DND-41 (cell line): ENCODE measurements at places on chromosomes 12 and 14.

GRCh38 chr12:52331833-52332232 lies 10.6 kb upstream of the KRT83 start:
- no peak for DNase-seq

GRCh38 chr14:54902521-54903420 lies at the start of gene GCH1:
Gene GCH1 (minus strand): TSS chr14:54902826. CDS start chr14:54902663, 163 bp downstream.
- peak; percentile 78 for DNase-seq

GRCh38 chr12:128754275-128754674 lies 69.5 kb downstream of the SLC15A4 start:
- DNase-seq = no peak

DNA sequence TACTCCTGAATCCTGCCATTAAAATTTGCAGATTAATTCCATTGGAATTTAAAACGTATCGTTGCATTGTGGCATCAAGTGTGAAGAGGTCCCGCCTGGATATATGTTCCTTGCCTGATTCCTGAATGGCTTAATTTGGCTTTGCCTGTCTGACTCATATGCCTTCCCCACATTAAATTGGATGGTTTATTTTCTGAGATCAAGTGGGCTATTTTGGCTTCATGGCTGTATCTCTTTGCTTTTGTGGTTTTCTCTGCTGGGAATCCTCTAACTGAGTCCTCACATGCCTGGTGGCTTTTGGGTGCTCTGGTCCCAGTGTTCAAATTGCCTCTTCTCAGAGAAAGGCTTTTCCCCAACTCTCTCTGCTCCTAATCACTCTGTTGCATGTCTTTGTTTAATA lies 127.9 kb upstream of the DYRK2 start:
- DNase-seq = no peak

- no peak for DNase-seq
Measured at GRCh38 chr12:9940375-9940774, 8.2 kb upstream of the CLEC2A start.

DNA sequence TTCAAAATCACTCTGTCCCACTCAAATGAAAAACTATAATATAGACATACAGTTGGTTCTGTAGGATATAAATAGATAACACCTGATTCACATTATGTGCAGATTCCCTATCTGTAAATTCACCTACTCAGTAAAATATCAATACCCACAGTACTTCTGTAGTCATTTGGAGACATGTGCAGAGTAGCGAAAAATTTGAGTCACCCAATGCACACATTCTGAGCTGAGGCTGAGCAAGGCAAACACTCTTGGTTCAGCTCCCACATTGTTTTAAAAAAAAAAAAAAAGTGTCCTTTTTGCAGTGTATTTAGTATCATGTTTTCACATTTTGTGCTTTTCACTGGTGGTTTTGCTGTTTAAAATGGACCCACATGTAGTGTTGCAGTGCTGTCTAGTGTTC lies 27.3 kb upstream of the BBS10 start:
- DNase-seq = no peak

DNA sequence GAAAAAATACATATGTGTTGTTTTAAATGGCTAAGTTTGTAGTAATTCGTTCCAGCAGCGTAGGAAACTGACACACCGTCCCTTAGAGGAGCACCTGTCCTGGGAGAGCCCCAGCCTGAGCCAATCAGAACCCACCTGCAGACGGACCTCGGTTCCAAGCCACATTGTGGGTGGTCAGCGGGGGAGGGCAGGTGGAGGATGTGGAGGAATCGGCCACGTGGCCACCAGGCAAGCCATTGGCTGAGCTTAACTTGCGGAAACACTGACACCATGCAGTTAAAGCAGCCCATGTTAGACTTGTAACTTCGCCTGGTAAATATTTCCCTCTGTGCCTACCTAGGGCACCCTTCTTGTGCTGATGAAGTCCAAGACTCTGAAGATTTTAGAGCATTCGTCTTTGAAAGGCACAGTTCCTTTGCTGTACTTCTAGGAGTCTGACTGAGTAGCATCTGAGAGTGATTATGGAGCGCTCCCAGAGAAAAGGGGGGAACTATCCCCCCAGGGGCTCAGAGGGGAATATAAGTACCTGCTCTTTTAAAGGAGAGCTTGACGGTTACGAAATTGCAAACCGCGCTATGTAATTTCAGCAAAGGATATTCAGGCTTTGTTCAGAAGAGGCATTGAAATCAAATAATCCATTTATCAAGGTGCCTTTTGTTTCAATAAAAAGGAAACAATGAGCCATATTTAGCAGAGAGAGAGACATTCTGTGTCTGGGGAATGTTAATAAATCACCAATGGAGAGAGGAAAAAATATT lies 135.7 kb downstream of the TMEM132C start:
- DNase-seq = no peak

- no peak for DNase-seq
Measured at GRCh38 chr12:110149086-110149660, 25.0 kb downstream of the IFT81 start.

DNA sequence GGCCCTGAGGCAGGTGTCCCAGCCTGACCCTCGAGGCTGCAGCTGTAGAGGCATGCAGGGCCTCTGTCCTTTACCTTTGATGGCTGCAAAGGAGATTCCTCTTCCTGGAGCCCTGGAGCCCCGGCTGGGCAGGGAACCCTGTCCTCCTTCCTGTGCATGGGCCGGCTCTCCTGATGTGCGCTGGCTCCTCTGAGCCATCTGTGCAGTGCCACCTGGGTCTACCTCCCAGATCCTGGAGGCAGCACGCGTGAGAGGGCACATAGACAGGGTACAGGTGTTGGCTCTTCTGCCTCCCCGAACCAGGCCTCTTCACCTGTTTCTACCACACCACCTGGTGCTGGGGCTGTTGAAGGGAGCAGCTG lies 115.1 kb downstream of the BEGAIN start:
- DNase-seq = no peak

- DNase-seq = no peak
Measured at GRCh38 chr12:124039276-124039675, 66.3 kb downstream of the ZNF664 start.

GRCh38 chr12:26028953-26029735 lies 70.7 kb downstream of the RASSF8 start:
- peak; percentile 15 for DNase-seq

- no peak for DNase-seq
Measured at GRCh38 chr14:54895683-54896082, 6.9 kb downstream of the GCH1 start.

- DNase-seq = no peak
Measured at GRCh38 chr12:101619858-101620761, 25.3 kb downstream of the MYBPC1 start.

DNA sequence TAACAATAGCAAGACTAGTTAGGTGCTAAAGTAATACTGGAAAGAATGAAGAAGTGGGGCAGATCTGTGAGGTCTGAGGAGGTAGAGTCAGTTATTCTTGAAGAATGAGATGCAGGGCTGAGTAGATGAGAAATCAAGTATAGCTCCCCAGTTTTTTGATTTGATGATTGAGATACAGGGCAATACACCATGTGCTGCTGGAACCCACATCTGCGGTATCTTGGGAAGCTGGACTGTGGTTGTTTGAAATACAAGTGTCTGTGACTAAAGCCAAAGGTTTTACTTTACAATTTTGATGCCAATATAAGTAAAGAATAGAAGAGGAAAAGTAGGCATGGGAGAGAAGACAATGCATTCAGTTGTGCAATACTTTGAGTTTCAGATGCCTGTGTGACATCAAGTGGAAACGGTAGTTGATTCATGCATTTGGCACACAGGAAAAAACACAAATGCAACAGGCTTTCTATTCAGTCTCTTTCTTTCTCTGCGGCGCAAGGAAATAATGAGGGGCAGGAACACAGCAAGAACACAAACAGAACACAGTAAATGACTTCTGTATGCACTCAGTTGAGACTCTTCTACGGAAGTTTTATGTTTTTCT lies 190.2 kb upstream of the SLC38A2 start:
- DNase-seq = no peak

DNA sequence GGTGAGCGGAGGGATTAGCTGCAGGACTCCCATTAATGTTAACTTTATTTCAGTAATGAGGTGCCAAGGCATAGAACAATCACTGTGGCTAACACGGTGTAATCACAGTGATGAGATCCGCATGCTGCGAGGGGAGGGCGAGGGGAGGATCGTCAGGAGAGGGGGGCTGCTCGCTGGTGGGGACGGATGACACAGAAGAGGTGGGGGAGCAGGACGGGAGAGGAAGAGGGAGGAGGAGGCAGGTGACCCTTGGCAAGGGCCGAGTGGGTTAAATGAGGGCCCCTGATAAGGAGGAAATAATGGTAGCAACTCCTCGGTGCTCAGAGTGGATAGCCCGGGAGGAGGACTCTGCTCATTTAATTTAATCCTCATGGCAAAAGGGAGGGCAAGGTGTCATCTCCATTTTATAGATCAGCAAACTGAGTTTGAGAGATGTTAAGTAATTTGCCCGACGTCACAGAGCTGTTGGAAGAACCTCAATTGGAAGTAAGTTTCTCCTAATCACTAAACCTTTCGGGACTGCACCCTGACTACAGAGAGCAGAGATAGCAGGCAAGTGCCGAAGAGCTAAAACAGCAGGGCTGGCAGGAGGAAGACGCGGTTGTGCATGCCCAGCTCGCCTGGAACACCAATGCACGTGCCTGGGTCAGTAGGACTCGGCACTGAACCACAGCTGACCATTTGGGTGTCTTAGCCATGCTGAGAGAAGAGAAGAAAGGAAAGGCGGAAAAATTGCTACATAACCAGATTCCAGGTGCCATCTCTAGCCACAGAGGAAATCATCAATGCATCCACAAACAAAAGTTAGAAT lies 43.0 kb downstream of the SPRING1 start:
- DNase-seq = no peak

DNA sequence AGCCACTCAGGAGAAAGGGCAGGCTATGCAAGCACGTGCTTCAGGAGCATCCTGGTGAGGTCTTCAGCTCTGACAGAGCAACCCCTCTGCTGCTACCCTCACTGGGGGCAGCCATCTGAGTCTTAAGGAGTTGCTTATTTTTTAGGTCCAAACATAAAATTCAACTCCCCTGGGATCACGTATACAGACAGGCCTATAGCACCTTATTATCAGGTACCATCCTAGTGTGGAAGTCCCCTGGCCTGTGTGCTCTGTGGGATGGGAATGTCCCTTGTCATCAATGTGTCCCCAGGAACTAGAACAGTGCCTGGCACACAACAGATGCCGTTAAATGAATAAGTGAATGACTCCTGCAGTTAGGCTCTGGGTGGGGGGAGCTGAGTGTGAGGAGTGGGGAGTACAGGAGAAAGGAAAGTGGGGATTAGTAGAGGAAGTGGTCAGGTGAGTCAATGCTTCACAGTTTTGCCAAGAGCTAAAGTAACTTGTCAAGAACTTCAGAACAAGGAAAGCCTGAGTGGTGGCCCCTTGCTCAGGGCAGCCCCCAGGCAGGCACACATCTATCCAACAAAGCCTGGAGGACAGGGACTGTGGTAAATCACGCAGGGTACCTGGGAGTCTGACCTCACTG lies 33.5 kb downstream of the DAD1 start:
- peak; percentile 60 for DNase-seq

GRCh38 chr12:97757481-97758193 lies 295.0 kb downstream of the RMST start:
- no peak for DNase-seq

- DNase-seq = no peak
Measured at GRCh38 chr12:90679674-90680073, 275.3 kb downstream of the CCER1 start.

DNA sequence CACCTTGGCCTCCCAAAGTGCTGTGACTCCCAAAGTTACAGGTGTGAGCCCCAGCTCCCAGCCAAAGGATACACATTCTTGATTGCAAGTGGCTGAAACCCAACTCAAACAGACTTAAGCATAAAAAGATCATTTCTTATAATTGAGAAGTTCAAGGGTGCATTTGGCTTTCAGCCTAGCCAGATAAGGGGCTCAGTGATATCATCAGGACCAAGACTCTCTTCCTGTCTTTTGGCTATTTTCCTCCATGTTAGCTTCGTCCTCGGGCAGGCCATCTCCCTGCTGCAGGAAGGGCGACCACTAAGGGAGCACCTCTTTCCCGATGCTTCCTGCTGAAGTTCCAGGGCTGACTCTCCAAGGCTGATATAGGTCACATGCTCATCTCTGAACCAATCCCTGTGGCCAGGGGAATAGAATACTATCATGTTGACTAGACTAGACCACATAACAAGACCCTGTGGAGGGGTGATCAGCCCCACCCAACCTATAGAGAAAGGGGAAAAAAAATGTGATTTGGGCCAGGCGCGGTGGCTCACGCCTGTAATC lies 9.8 kb upstream of the KRT8 start:
- no peak for DNase-seq

- DNase-seq = no peak
Measured at GRCh38 chr12:32205731-32206130, 99.1 kb downstream of the BICD1 start.

- no peak for DNase-seq
Measured at GRCh38 chr12:94012590-94012989, 135.8 kb upstream of the PLXNC1 start.

GRCh38 chr14:104665657-104666522 lies 23.5 kb upstream of the INF2 start:
- DNase-seq = peak; percentile 29

GRCh38 chr12:30440826-30441602 lies 254.7 kb downstream of the IPO8 start:
- no peak for DNase-seq

DNA sequence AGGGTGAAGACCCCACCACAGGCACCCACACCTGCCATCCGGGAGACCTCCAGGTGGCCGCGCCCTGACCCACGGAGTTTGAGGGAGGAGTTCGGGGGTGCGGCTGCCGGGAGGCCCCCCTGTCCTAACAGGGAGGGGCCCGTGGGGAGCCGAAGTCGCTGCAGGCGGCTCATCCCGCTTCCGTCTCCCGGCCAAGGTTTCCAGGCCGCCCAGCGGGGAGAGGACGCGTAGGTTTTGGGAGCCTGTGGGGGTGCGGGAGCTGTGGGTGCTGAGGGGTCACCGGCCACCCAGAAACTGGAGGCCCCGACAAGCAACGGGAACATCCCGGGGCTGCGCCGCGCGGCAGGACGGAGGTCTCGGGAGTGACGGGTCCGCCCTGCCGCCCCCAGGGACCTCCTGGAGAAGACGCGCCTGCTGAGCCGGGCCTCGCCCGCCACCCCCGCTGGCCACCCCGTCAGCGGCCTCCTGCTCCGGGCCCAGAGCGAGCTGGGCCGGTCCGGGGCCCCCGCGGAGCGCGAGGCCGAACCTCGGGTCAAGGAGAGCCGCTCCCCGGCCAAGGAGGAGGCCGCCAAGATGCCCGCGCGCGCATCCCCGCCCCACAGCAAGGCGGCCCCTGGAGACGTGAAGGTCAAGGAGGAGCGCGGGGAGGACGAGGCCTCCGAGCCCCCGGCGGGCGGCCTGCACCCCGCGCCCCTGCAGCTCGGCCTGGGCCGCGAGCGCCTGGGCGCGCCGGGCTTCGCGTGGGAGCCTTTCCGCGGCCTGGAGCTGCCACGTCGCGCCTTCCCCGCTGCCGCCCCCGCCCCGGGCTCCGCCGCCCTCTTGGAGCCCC lies 27.6 kb downstream of the LRCOL1 start:
- DNase-seq = no peak
